ENCODE measurements at places on chromosomes 12 and 14.

- DNase-seq = no peak
Observed at GRCh38 chr12:81095501-81096232, 17.8 kb downstream of the ACSS3 start.

DNA sequence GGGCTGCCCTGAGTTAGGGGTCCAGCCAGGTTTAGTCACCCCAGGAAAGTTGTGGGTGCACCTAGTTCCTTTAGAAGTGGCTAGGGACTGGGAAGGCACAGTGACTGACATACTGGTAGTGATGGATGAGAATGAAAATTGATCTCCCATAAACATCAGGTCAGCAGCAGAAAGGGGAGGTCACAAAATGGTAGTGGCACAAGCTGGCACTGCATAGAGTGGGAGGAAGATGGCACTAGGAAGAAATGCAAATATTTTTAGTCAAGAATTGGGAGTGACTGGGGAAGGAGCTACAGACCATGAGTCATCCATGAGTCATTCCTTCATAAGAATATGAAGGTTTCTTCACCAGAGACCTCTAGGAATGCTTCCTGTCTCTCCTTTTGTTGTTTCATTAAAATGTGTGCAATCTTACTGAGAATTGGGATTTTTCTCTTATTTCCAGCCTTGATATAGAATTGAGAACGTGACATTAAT lies 198.3 kb upstream of the AMIGO2 start:
- no peak for DNase-seq

DNA sequence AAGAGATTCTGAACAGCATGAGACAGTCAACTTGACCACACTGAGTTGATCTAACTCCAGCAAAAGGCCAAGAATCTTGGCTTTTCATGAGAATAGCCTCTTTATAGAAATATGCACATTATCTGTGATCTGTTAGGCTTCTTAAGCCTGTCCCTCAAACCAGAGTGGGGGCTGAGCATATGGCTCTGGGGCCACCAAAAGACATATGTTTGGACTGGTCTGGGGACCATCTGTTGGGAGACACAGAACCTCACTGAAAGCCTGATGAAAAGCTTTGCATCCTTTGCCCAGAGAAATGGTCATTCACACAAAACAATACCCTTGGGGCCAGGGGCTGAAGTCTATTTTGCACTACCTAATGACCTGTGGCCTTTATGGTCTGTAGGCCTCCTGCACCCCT lies 165.3 kb upstream of the PRMT8 start:
- no peak for DNase-seq

DNA sequence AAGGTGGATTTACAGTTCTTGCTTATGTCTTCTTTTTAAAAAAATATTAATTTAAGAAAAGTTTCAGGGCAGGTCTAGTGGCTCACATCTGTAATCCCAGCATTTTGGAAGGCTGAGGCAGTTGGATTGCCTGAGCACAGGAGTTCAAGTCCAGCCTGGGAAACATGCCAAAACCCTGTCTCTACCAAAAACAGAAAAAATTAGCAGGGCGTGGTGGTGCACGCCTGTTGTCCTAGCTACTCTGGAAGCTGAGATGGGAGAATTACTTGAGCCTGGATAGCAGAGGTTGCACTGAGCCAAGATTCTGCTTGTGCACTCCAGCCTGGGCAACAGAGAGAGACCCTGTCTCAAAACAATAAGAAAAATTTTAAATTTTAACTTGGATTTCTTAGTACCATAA lies 5.4 kb upstream of the TAS2R46 start:
- DNase-seq = no peak

- no peak for DNase-seq
Observed at GRCh38 chr12:42641221-42641885, 51.8 kb upstream of the PRICKLE1 start.

- no peak for DNase-seq
Observed at GRCh38 chr14:66388516-66388915, 97.7 kb upstream of the CCDC196 start.

DNA sequence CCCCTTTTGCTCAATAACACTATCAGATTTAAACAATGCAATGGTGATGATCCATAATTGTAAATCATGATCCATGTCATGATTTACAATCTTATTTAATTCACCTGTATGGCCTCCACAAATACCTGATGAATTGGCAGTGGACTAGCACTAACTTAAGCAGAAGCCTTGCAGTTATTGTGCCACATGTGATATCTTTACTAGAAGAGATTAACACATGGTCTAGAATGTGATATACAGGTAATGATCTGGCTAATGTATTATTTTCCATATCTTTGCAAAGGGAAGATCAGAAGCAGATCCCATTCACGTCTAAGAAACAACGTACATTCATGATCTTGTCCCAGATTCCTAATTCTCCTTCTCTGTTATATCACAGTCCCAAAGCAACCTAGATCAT lies 66.0 kb downstream of the EGLN3 start:
- no peak for DNase-seq

DNA sequence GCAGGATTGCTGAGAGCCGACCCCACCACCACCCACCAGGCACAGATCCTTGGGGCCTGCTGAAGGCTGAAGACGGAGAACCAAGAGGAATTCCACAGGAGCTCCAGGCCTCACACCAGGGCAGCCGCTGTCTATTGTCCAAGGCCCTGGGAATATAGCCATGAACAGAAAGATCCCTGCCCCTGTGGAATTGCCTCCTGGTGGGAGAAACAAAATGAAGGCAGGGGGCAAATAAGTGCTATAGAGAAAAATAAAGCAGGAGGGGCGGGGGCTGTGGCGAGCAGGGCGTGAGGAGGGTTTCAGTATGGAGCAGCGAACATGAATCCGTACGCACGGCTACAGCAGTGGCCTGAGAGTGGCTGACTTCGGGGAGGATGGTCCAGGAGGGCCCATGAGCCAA lies 96.1 kb downstream of the EML1 start:
- DNase-seq = no peak

DNA sequence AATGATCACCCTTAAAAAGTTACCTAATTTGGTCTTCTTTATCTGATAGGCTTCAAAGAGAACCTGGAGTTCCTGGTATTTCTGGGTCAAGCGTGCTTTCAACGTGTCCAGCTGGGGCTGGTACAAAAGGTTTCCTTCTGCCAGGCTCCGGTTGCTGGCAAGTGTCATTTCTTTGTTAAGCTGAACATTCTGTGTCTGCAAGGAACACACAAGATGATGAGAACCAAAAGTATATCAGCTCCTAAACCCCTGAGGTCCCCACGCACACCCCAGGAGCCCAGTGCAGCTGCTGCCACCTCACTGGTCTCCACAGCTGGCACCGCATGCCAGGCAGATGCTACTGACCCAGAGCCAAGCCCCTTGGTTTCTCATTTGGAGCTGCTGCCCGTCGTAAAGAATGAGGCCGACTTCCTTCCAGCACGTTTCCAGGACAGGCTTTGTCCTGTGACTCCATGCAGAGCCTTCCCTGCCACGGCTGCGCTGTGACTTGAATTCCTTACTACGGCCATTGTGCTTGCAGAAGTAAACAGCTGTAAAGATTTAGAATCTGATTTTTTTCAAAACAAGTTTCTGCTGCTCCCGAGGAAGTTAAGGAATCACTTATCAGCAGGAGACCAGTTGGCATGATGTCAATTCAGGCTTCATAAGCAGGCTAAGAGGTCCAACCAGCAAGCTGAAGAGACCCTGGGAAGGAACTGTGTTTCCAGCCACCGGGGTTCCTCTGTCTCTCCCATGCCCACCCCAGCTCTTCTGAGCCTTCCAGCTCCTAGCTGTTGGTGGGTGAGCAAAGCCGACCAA lies 24.9 kb downstream of the VPS37B start:
- no peak for DNase-seq

DNA sequence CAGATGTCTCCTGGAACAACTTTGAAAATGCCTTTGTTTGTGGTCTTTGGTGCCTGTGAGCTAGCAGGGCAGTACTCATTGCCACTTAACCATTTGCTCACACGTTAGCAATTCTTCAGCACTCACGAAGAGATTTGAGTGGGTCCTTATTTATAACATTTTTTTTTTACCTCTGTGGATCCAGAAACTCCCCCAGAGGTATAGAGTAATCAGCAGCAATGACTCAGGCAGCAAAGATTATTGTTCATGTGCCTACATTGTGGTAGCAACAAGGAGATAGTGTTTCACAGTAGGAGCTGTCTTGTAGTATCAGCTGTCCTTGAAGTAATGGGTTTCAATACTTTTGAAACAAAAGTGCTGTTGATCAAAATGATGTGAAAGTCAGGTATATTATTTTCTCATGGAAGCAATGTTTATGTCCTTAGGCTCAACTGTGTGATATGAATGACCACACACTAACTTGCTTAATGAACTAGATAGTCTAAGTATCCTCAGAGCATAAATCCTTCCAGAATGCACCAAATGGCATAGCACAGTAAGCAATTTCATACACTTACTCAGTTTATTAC lies 304.1 kb downstream of the EGLN3 start:
- no peak for DNase-seq

DNA sequence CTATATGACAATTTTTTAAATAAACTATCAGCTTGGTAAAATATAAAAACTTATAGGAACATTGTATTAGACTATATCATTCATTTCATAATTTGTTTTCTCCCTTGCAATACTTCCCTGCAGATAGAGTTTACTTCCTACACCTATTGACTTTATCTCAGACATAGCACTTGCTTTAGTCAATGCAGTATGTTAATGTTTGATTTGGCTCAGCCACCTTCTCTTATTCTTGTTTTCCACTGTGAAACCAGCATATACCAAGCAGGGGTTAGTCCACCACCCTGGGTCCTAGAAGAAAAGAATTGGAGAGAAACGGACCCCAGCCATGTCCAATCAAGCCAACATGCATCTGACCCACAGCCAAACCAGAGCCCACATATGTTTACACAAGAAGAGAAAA lies 10.4 kb upstream of the SOX5 start:
- DNase-seq = no peak

- no peak for DNase-seq
Observed at GRCh38 chr12:125856896-125857295, 791.7 kb downstream of the AACS start.

DNA sequence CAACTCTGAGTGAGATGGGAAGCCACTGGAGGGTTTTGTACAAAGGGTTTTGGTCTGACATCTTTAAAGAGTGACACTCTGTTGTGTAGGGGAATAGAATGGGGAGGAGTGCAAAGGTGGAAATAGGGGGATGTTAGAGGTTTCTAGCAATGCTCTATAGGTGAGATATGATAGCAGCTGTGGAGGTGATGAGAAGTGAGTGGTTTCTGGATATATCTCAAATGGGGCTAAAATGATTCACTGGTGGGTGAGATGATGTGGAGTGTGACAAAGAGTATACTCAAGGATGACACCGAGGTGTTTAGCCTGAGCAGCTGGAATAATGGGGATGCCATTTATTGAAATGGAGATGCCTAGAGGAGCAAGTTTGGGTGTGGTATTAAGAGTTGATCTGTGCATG lies 426.4 kb downstream of the PCNX1 start:
- no peak for DNase-seq

DNA sequence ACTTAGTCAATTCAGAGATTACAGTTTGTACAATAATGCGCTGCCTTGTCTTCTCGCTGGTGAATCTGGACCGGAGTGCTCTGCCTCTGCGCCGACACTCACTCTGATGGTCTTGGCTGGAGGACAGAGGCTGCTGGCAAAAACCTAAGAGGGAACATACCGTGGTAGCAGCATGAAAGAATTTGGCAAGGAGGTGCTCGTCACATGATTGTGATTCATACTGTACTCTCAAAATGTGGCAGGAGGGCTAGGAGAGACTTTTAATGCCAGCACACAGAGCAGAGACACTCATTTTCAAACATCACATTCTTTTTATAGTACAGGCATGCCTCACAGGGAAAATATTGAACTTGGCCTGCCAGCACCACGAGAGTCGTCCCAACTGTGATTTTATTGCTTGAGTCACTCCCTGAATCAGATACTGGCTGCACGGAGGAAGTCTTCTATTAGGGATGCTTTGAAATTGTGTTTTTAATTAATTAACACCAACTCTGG lies 67.8 kb downstream of the HMGA2 start:
- no peak for DNase-seq

- DNase-seq = no peak
Observed at GRCh38 chr12:19130224-19131024, 891 bp downstream of the PLEKHA5 start.

DNA sequence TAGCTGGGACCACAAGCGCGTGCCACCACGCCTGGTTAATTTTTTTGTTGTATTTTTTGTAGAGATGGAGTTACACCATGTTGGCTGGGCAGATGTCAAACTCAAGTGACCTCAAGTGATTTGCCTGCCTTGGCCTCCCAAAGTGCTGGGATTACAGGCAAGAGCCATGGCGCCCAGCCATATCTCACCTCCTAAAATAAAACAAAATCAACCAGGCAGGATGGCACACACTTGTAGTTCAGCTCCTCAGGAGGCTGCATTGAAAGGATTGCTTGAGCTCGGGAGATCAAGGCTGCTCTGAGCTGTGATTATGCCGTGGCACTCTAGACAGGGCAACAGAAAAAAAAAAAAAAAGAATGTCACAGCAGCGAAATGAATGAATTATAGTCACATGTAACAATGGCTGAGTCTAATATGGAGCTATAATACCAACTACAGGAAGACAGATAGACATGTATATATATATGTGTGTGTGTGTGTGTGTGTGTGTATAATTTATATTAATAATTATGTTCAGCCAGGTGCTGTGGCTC lies 19.3 kb upstream of the TMEM120B start:
- no peak for DNase-seq

- DNase-seq = no peak
Observed at GRCh38 chr12:118958520-118958919, 22.8 kb upstream of the SRRM4 start.

GRCh38 chr14:89746135-89746534 lies 208.4 kb downstream of the EFCAB11 start:
- no peak for DNase-seq

- no peak for DNase-seq
Observed at GRCh38 chr12:91139286-91139685, 28.0 kb upstream of the LUM start.

GRCh38 chr12:94621662-94622359 lies 28.5 kb downstream of the TMCC3 start:
- DNase-seq = no peak

DNA sequence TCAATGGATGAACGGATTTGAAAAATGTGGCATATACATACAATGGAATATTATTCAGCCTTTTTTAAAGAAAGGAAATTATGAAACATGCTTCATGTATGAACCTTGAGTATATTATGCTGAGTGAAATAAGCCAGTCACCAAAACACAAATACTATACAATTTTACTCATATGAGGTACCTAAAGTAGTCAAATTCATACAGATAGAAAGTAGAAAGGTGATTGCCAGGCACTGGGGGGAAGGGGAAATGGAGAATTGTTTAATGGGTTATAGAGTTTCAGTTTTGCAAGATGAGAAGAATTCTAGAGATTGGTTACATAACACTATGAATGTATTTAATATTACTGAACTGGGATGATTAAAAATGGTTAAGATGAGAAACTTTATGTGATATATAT lies 171.4 kb downstream of the TMTC3 start:
- DNase-seq = no peak

- DNase-seq = no peak
Observed at GRCh38 chr12:81798294-81798693, 39.1 kb upstream of the PPFIA2 start.

DNA sequence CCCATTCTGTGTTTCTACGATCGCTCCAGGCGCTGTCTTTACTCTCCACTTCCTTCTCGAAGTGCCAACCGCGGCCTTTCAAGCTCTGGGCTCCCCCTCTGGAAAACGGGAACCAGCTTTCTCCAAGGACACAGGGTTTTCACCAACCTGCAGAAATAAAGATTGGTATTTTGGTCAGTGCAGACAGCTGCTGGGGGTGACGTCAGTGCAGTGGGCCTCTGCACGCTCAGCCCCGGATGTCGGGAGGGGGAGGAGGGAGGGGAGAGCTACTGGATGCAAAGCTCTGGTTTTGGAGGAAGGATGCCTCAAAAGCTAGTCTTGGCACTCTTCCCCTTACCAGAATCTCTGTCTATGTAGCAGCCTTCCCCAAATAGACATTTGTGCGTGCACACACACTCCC lies 19.9 kb downstream of the HRK start:
- no peak for DNase-seq

All from NCI-H2107 (cell line).